ENCODE measurements at places on chromosomes 2 and 18. TPM values are rescaled to one million over a fixed set of nuclear protein-coding genes. Genes with fewer than 3 reads are reported as not detected.

DNA sequence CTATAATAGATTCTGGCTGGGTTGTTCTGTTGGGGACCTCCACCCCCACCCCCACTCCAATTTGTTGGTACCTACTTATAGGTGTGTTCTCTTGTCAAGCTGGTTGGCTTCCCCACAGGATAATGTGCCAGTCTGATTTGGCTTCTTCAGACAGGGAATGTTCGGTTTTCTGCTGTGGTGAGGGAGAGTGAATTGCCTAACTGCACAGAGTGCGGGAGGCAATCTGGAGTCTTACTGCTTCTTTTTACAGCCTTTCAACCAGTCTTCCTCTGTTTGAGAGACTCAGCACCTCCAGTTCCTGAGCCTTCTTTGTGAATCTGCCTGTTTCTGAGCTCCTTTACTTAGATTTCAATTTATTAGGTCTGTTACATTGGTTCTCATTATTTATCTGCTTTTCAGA, 27.4 kb upstream of the SNORC start:
- DNase-seq, result no peak

DNA sequence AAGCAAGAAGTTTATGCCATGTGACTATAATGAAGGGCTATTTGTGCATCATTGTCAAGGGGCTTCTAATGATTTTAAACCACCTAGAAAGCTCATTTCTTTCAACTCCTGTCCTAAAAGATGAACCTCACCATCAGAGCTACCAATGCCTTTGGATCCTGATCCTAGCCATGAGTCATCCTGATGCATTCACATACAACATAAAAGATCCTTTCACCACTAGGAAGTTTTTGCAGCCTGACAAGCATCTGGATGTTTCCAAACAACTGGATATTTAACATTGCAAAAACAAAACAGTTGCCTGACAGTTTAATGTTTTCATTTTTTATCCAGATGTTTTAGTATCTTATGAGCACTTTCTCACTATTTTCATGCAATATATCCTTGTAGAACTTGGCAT, 425.3 kb downstream of the MBD2 start:
- DNase-seq, result no peak

- DNase-seq, result no peak
These were observed 210.5 kb downstream of the SH3RF3 start for GRCh38 chr2:109339519-109339966.

DNA sequence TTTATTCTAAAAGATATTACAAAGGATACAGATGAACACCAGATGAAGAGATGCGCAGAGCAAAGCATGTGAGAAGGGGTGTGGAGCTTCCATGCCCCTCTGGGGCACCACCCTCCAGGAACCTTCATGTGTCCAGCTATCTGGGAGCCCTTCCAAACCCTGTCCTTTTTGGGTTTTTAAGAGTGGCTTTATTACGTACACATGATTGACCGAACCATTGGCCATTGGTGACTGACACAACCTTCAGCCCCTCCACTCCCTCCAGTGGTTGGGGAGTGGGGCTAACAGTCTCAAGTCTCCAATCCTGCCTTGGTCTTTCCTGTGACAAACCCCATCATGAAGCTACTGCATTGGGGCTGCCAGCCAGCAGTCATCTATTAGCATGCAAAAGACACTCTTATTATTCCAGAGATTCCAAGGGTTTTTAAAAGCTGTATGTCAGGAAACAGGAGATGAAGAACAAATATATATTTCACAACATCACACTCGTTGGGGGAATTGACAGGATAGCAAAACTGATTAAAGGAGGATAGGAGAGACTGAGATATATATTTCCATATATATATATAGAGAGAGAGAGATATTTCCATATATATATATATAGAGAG, 19.4 kb downstream of the IL1B start:
- no peak for DNase-seq

DNA sequence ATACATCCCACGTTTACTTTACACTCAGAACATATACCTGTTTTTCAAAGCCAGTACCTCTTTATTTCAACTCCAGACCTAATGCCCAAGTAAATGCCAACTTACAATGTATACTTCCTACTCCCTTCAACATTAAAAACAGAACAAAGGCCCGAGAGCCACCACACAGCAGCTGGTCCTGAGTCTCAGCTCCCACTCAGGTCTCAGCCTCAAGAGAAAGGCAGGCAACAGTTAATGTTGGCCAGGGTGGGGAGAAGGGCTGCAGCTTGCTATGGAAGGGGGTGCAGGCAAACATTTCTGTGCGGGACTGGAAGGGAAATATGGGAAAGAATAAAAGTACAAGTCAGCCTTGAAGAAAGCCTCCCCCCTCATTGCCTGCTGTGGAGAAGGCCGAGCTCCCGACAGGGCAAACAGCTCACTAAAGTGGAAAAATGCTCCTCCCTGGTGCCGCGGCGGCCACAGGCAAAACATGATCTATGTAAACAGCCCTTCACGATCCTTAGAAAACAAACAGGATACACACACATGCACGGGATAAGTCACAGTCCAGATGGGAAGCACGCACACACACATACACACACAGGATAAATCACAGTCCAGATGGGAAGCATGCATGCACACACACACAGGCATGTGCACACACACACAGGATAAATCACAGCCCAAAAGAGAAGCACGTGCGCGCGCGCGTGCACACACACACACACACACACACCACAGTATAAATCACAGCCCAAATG, 67.4 kb downstream of the ADNP2 start:
- DNase-seq, result no peak

GRCh38 chr18:71431689-71432088, 1112.5 kb downstream of the CBLN2 start:
- no peak for DNase-seq

DNA sequence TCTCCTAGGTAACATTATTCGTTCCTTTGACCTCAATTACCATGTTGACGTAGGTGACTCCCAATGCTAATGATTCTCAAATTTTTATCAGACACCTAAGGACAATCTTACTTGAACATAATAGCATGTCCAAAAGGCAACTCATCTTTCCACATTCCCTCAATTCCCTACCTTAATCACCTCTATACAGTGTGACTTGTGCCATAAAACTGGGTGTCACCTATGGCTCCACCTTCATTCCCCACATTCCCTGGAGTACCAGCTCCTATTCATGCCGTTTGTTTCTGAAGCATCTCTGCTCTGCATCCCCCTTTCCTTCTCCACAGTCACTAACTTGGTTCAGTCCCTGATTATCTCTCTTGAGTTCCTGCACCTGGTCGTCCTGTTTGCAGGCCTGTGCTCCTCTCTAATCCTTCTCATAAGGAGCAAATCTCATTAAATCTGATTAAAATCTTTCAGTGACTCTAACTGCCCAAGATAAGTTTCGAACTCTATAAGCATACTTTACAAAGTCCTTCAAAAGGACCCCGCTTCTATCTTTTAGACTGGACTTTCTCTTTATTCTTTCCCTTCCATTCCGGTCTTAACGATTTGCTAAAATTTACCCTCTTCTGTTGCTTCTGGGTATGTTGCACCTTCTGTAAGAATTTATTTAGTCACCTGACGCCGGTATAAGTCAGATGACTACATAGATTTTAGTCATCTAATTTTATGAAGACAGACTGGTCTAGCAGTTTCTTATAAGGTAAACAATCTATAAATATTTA, 128.7 kb downstream of the OSBPL1A start:
- no peak for DNase-seq

DNA sequence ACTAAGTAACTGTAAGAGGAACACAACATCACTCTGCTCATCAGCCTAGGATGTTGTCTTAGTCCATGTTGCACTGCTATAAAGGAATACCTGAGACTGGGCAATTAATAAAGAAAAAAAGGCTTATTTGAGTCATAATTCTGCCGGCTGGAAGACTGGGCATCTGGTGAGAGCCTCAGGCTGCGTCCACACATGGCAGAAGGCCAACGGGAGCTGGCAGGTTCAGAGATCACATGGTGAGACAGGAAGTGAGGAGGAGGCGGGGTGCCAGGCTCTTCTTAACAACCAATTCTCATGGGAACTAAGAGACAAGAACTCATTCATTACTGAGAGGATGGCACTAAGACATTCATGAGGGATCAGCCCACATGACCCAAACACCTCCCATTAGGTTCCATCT, 46.8 kb downstream of the EPG5 start:
- DNase-seq, result no peak

DNA sequence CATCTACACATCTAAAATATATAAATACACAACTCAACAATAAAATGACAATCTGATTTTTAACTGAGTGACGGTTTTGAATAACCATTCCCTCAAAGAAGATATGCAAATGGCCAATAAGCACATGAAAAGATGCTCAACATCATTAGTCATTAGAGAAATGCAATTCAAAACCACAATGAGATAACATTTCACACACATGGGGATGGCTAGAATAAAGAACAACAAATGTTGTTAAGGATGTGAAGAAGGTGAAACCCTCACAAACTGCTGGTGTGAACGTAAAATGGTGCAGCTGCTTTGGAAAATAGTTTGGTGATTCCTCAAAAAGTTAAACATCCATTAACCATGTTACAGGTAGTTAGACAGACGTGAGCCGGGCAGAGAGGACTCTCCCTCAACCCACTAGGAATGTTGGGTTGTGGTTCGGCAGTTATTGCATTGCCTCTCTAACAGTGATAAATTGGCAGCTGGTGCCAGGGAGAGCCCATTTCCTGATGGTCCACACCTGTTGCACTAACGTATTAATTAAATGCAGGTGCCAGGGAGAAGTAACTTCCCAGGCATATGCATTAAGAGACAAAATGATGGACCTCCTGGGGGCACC, 22.3 kb upstream of the DUSP2 start:
- DNase-seq, result no peak

DNA sequence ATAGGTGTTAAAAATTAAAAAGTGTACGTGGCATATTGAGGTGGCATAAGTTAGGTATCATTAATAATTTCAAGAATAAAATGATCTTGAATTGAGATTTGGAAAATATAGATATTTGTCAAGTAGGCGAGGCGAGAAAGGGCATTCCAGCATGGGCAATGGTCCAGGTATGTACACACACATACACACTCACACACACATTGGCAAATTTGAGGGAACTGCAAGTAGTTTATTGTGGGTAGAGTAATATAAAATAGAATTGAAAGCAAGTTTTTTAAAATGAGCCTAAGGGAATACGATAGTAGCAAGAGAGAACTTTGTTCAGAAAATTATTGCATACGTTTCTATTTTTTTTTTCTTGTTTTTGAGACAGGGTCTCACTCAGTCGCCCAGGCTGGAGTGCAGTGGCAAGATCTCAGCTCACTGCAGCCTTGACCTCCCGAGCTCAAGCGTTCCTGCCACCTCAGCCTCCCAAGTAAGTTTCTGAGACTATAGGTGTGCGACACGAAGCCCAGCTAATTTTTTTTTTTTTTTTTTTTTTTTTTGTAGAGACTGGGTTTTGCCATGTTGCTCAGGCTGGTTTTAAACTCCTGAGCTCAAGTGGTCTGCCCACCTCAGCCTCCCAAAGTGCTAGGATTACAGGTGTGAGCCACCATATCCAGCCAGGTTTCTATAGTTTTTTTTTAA, 96.7 kb upstream of the SLC39A10 start:
- no peak for DNase-seq

Gene SLC8A1
- total RNA-seq, result 3.6 TPM

Gene HOXD12
- total RNA-seq, result 0.25 TPM

Gene FKBP1B
- 1.5 TPM for total RNA-seq

DNA sequence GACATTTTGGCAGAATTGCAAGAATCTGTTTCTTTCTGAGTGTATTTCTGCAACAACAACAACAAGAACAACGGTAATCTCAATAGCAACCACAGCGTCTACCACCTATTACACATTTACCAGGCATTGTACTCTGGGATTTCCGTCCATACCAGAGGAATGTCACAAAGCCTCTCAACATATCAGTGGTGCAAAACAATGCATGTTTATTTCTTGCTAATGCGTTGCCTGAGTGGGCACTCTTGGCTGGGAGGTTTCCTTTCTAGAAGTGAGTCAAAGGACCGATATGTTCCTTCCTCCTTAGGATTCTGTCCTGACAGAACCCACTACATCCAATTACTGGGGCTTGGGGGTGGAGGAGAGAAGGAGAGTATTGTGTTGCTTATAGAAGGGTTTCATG, 585.6 kb downstream of the TSN start:
- DNase-seq, result no peak

GRCh38 chr18:69659142-69659651, 258.5 kb downstream of the DOK6 start:
- no peak for DNase-seq

Gene FAHD2A
- total RNA-seq, result 53.0 TPM

DNA sequence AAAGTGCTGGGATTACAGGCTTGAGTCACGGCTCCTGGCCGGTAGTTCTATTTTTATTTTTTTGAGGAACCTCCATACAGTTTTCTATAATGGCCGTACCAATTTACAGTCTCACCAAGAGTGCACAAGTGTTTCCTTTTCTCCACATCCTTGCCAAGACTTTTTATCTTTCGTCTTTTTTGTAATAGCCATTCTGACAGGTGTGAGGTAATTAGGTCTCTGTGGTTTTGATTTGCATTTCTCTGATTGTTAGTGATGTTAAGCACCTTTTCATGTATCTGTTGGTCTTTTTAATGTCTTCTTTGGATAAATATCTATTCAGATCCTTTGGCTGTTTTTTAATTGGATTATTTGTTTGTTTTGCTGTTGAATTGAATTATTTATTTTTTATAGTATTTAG, 9.3 kb downstream of the ARMC9 start:
- no peak for DNase-seq

DNA sequence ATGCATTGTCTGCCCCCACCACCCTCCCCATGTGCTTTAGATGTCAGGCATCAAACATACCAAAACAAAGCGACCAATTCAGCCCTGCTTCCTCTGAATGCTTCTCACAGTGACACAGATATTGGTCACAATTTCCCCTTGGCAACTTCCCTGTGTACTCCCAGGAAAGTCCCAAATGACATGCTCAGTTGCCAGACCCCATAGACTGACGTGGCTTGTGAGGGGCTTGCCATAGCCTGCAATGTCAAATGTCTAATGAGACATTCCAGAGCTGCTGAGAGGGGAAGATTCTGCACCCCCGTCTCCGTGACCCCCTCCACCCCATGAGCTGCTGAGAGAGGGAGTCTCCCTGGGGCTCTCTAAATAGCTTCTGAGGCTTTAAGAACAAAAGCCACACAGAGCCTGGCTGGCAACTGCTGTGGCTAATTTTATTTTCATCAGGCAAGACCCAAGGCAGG, 47.3 kb downstream of the RFTN2 start:
- no peak for DNase-seq

- no peak for DNase-seq
These were observed 99.8 kb upstream of the NEUROD1 start for GRCh38 chr2:181780047-181780651.

- DNase-seq, result no peak
These were observed 59.8 kb downstream of the SLC4A3 start for GRCh38 chr2:219687272-219687671.

- DNase-seq, result no peak
These were observed 20.3 kb upstream of the LAPTM4A start for GRCh38 chr2:20071397-20072383.

Gene SERPINB7
- not detected for total RNA-seq

DNA sequence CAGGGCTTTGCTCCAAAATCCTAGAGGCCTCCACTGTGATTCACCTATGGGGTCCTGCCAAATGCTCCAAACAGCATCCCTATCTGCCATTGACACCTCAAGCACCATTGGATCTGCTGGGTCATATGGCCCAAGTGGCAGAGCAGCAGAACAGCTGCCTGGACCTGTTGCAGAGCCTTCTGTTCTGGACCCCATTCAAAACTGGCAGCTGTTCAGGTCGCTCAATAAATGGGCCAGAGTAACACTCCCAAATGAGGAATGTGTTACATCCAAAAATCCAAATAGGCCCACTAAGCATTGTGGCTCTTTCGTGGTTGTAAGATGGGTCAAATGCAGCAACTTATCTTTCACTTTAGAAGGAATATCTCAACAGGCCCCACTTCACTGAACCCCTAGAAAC, 783.6 kb downstream of the DCDC2C start:
- no peak for DNase-seq

Data from OCI-LY7 (cell line).